Urinary bladder (tissue), 4 donors: ENCODE measurements at places on chromosomes 7 and 10. TPM values are rescaled to one million over a fixed set of nuclear protein-coding genes. Genes with fewer than 3 reads are reported as not detected.

DNA sequence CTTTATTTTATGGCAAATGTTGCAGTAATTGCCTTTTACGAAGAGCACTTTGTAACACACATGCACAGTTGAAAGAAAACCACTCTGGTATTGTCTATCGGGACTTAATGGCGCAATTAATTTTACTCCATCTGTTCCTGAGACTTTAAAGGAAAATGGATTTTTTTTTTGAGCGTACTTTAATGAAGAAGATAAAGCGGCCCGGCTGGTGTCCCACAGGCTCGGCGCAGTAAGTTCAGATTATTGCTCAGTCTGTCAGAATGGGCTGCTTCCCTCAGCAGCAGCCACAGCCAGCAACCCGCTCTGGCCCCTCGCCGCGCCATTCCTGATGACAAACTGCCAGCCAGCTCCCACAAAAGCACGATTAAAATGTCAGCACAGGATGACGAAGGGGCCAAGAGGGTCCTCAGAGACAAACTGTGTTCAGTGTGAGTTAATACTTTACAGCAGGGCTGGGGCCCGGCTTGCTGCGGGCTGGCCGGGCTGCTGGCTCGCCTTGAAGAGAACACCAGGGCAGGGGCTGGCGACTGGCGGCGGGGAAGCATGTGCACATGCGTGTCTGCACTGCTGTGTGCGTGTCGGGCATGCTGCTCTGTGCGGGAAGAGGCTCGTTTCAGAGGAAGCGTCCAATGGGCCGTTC, 501.0 kb upstream of the GALNT17 start:
- DNase-seq: peak; percentile 80

GRCh38 chr10:110044681-110045080, 36.9 kb downstream of the ADD3 start:
- DNase-seq: no peak

DNA sequence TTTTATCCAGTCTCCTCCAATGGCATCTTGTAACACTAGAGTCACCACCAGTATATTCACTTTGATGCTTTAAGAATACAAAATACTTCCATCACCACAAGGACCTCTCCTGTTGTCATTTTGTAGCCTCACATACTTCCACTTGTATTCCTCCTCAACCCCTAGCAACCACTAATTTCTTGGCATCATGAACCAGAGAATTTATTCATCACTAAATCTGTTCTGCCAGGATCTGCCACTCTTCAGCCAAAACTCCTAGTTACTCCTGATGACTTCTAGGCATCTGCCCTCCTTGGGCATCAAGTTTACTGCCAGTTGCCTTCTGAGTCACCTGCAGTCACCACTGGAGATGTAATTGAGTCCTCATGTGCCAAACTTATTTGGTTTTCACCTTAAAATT, 906.8 kb downstream of the CNTNAP2 start:
- DNase-seq: no peak

DNA sequence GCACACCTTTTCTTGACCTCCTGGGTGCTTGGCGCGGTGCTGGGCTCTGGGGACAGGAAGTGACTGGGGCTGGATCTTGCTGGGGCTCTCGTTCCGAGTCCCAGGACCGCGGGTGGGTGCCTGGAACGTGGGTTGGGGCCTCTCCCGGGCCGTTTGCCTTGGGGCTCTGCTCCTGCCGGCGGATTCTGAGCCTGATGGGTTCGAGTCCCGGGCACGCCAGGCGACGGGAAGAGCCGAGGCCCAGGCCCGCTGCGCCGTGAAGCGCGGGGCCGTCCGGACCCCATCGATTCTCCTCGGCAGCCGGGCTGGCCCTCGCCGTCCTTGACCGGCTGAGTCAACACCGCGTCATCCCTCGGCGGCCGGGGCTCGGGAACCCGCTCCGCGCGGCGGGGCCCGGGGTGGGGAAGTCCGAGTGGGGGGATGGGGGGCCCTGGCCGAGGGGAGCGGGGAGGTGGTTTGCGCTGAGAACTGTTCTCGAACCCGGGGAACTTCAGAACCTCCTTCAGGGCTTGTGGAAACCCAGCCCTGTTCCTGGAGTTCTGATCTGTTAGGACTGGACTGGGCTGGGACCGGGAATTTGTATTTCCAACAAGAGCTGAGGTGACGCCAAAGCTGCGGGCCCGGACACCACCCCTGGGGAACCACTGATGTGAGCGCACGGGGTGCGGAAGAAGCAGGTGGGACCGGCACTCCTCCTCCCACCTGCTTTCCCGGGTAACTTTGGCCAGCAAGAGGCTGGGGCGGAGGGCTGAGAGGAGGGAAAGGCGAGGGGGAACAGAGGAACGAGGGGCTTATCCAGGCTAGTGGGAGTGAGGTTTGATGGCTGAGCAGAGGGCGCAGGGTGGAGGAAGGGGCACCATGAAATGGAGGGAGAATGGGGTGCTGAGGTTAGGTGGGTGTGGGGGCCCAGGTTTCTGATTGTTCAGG, 6.2 kb downstream of the HHEX start:
- DNase-seq: no peak

GRCh38 chr10:30683496-30683895, 53.9 kb upstream of the LYZL2 start:
- DNase-seq: no peak

DNA sequence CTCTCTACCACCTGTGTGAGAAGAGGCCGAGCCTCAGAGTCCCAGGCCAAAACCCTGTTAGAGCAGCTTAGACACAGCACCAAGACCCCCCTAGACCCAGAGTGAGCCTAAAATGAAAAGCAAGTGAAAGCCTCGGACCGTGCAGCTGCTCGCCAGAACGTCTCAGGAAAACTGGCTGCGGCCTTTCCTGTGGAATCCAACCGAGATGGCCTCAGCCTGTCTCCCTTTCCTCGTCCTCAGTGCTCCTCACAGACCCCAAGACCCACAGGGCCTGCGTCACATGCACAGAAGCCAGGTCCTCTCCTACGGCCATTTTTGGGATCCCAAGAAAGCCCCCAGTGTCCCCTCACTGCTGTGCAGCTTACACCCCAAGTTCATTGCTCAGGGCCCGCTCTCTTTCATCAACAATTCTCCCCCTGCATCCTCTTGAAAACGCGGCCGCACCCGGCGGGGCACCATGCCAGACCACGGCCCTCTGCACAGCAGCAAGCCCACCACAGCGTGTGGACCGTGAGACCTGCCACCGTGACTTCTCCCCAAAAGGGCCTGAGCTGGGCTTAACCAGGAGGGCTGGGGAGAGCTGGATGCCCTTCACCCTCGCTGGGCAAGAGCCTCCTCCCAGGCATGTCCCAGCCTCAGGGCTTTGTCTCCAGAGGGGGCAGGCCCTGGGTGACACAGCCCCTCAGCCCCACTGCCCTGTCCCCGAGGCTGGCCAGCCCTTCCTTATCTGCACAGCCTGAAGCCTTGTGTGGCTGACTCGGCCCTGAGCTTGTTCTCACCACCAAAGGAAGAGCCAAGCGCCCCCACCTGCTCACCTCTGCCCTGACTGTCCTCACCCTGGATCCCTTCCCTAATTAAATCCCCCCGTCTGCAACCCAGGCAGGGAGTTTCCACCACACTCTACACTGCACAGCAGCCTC, 142.9 kb downstream of the PTPRN2 start:
- no peak for DNase-seq

DNA sequence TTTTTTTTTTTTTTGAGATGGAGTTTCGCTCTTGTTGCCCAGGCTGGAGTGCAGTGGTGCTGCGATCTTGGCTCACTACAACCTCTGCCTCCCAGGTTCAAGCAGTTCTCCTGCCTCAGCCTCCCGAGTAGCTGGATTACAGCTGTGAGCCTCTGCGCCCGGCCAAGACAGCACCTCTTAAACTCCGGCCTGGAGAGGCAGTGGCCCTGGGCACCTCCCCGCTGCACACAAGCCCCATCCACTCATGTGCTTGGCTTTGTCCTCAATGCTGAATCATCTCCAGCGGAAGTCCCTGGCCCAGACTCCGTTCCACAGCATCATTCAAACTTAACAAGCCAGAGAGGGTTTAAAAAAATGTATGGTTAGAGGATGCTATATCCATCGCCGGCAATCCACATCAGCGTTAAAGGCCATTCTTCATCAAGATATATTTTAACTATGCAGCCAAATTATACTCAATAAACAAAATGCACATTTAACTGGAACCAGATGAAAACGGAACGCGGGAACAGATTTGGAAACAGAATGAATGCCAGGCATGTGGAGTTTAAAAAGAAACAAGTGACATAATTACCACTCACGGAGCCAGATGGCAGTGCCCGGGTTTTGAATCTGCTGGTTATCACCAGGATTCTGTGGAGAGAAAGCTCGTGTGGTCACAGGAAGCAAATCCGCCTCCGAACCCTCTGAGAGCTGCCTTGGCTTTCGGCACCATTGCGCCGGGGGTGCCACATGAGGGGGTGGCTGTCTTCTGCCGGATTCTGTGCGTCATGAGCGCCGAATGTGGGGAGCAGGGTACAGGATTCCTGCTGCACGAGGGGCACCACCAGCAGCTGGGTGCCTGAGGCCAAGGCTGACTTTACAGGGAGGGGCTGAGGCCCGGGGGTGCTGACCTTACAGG, 45.6 kb upstream of the CFAP46 start:
- DNase-seq: peak; percentile 46

GRCh38 chr7:15334536-15335263, 227.1 kb downstream of the AGMO start:
- DNase-seq: no peak

- no peak for DNase-seq
Observed at GRCh38 chr7:55946545-55946944, 5.1 kb upstream of the MRPS17 start.

DNA sequence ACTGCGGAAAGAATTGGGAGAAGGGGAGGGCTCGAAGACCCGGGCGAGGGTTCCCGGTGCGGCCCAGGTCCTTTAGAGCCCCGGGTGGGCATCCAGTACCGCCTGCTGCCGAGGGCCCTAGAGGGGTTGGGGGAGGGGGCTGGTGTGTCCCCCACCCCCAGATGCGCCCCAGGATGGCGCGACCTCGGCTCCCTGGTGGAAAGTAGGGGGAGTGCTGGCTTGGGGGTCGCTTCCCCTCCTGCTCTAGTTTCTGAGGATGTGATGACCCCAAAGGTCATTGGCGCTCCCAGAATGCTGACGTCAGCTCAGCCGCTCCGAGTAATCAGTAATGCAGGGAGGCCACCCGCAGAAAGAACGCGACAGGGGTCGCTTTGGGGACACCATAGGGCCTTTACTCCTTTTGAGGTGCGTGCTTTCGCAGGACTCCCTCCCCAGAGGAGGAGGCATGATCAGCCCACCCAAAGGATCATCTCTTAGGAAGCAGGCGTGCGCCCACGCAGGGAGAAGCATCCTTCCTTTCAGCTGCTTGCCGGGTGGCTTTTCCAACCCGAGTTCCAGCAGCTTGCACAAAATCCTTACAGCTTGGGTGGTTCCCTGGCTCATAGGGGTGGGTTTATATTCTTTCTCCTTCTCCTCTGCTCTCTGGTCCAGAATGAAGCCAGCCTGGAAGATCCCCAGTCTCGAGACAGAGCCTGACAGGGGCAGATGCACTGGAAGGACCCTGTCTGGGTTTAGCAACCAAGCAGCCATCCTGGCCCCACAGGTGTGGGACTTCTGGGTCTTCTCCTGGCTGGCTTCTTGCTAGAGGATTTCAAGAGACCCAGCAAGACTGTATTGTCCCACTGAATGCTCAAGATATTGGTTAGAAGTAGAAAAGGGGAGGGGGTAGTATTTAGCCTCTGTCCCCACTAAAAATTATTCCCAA, 1.3 kb upstream of the PRKAG2 start:
- DNase-seq: no peak

- DNase-seq: no peak
Observed at GRCh38 chr10:119025776-119026175, 3.7 kb upstream of the NANOS1 start.

- no peak for DNase-seq
Observed at GRCh38 chr7:4020086-4020485, 662.0 kb upstream of the FOXK1 start.

- DNase-seq: no peak
Observed at GRCh38 chr7:6171532-6172223, 100.7 kb downstream of the CYTH3 start.

Gene FAM131B
- 4.1 TPM for total RNA-seq

Gene MMP21
- total RNA-seq: 0.69 TPM

Gene DNAH11
- total RNA-seq: 0.32 TPM

Gene NEUROG3
- total RNA-seq: not detected

Gene RAPGEF5
- total RNA-seq: 99.1 TPM
